Progenitor cell of endocrine pancreas (in vitro differentiated cells): ENCODE measurements at places on chromosomes 11 and 22.

DNA sequence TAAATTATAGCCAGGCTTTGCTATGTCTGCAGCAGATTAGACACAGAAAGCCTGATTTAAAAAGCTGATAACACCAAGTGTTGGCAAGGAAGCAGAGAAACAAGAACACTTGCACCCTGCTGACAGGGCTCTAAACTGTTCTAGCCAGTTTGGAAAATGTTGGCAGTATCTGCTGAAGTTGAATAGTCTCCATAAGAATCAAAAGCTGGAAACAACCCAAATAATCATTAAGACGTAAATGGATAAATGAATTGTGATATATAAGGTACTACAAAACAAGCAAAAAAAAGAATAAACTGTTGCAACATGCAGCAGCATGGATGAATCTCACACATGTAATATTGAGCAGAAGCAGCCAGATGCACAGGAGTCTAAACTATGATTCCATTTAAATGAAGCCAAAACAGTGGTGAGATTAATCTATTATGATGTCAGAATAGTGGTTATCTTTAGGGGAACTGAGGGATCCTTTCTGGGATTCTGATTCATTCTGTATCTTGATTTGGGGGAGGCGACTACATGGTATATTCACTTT lies 40.4 kb upstream of the ADORA2A start:
- DNase-seq: no peak

GRCh38 chr11:14766585-14766984 lies 123.0 kb downstream of the PDE3B start:
- no peak for DNase-seq

- no peak for DNase-seq
These were observed 4.9 kb upstream of the CCDC34 start for GRCh38 chr11:27367881-27368280.

GRCh38 chr11:101944923-101945322 lies 28.6 kb upstream of the ANGPTL5 start:
- DNase-seq: no peak

- DNase-seq: no peak
These were observed 9.4 kb upstream of the CASP12 start for GRCh38 chr11:104907521-104908185.

DNA sequence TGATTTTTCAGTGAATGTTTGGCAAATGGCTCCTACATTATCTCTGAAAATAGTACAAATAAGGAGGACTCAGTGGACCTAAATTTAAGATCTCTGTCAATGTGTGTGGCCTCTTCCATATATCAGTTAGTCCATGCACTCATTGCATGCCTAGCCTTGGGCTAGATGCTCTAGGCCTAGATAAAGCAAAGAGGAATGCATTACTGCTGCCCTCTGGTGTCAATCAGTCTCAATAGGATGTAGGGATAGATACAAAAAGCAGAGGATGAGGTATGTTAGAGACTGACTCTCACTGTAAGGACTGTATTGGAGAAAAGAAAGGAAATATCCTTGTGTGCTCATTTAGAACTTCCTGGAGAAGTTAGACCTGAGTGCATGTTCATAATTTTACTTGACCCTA lies 42.0 kb downstream of the MS4A2 start:
- no peak for DNase-seq

GRCh38 chr11:13883042-13883441 lies 79.5 kb upstream of the SPON1 start:
- DNase-seq: no peak

GRCh38 chr11:35496416-35496815 lies 29.0 kb downstream of the PAMR1 start:
- no peak for DNase-seq

GRCh38 chr11:118979434-118979833 lies 7.9 kb downstream of the FOXR1 start:
- no peak for DNase-seq

GRCh38 chr11:96139691-96140090 lies 203.3 kb downstream of the MAML2 start:
- DNase-seq: no peak

DNA sequence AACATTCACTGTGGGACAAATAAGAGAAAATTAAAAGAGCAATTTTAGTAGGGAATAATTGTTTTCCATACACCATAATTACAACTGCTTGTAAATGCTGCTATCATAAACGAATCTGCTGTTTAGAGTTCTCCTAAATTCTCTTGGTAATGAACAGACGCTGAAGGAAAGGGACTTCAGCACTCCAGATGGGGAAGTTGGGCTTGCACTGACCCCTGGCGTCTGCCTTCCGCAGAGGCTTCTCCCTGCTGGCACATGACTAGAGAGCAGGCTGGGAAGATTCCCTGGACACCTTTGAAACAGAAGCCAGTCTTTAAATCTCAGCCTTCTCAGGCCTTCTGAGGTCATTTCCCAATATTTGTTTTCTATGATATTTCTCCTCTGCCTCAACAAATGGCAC lies 84.1 kb downstream of the NXPE2 start:
- DNase-seq: peak; percentile 57

GRCh38 chr22:49997251-49997599 lies 15.3 kb downstream of the IL17REL start:
- DNase-seq: peak; percentile 9

DNA sequence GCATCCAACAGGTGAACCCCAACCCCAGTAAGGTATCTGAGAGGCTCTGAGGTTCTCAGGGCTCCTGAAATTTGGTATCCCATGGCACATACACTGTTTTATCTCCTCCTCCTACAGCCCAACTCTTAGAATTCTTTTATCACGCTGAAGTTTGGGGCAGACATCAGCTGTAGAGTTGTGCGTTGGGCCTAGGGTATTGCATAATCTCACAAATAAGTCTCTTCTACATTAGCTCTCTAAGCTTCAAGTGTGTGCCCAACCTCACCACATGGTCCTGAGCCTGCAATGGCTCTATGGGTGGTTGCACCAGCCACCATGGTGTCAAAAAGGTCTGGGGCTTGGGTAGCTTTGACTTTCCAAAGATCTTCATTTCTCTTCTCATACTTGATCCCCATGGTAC lies 603.0 kb downstream of the BUD13 start:
- DNase-seq: no peak

- DNase-seq: no peak
These were observed 445.1 kb upstream of the ISX start for GRCh38 chr22:34620832-34621231.

GRCh38 chr11:114158886-114159285 lies 99.4 kb downstream of the ZBTB16 start:
- DNase-seq: no peak

DNA sequence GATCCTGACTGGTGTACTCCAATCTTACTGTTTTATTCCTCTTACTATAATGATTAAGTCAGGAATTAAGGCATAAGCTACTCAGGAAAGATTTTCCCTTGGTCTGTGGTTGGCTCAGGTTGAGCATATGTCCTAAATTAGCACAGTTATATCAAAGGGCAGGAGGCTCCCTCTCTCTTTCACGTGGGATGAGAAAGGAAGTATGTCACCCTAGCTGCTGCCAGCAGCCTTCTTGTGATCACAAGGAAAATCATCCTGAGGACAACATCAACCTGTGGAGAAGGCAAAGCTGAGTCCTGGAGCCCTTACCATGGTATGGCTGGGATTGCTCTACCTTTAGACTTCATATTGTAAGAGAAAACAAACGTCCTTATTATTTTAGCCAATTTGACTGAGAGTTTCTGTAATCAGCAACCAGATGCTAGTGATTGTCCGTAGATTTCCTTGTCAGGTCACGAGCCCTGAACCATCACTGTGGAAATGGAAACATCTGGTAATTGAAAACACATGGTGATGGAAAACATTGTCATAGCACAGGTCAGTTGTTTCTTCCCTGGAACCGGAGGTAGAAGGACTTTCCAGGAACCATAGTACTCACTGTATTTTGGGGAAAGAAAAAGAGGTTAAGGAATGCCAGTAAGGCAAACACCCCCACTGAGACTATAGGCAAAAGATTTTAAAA lies 40.6 kb upstream of the DEUP1 start:
- DNase-seq: no peak

GRCh38 chr11:125069008-125069407 lies 5.9 kb downstream of the SLC37A2 start:
- DNase-seq: no peak

DNA sequence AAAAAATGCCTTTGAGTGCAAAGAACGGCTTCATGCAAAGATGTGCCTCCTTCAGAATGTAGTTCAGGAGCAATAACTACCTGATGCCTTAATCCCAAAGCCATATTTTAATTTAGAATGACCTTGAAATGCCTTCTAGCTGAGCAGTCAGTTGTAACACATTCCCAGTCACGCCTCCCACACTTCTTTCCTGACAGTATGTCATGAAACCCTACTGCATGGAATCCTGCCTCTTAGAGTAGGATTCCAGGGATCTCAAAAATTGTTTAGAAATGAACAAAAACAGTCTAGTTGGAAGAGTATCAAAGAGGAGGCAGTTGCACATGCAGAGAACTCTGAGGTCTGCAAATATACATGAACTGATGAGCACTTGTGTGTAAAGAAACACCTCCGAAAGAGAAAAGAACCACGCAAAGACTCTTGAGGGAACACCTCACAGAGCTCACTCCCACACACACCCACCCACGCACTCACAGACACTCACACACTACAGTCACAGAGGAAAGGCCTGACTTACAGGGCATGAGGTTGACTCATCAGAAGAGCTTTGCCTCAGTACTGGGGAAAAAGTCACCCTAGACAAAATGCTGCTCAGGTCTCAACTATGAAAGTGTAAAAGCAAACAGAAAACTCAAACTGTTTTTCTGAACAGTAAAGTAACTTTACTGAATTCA lies 77.4 kb downstream of the GGTLC2 start:
- no peak for DNase-seq

GRCh38 chr11:82756765-82757639 lies 23.3 kb upstream of the FAM181B start:
- DNase-seq: no peak

DNA sequence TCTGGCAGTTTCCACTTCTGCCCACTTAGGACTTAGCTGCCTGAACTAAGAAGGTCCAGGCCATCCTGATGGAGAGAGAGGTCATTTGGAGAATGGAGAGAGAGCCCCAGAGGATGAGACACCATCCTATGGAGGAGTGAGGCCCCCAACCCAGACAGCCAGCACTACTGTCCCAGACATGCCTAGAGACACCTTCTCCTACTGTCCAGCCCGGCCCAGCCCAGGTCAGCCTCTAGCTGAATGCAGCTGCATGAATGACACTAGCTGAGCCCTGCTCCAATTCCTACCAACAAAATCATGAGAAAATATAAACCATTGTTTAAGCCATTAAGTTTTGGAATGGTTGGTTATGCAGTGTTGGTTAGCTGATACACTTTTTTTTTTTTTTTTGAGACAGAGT lies 47.4 kb downstream of the APOL3 start:
- no peak for DNase-seq

- DNase-seq: no peak
These were observed 1.2 kb downstream of the MAJIN start for GRCh38 chr11:64970731-64971151.

DNA sequence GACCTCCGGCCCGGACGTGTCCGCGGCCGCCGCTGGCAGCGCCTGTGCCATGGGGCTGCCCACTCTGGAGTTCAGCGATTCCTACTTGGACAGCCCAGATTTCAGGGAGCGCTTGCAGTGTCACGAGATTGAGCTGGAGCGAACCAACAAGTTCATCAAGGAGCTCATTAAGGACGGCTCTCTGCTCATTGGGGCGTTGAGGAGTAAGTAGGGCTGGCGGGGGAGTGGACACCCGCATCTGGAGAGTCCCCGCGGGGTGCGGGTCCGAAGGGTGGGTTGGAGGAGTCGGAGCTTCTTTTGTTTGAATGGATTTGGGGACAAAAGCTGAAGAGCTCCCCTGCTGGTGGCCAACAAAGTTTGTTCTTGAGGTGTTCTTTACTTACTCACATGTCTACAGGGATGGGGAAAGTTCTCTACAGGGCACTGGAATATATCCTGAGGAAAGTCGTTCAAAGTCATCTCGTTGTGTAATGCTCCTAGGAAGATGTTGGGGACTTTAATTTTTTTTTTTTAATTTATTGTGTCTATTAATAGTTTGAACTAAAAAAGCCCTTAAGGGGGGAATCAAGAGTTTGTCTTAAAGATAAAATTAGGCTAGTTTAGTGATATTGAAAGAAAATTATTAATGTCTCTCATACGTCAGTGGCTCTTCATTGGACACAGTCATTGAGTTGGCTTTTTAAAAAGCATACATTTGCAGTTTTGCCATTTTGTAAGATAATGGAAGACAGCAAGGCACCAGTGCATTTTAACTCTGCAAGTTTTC lies 725 bp downstream of the ARHGAP42 start:
- DNase-seq: peak; percentile 36

DNA sequence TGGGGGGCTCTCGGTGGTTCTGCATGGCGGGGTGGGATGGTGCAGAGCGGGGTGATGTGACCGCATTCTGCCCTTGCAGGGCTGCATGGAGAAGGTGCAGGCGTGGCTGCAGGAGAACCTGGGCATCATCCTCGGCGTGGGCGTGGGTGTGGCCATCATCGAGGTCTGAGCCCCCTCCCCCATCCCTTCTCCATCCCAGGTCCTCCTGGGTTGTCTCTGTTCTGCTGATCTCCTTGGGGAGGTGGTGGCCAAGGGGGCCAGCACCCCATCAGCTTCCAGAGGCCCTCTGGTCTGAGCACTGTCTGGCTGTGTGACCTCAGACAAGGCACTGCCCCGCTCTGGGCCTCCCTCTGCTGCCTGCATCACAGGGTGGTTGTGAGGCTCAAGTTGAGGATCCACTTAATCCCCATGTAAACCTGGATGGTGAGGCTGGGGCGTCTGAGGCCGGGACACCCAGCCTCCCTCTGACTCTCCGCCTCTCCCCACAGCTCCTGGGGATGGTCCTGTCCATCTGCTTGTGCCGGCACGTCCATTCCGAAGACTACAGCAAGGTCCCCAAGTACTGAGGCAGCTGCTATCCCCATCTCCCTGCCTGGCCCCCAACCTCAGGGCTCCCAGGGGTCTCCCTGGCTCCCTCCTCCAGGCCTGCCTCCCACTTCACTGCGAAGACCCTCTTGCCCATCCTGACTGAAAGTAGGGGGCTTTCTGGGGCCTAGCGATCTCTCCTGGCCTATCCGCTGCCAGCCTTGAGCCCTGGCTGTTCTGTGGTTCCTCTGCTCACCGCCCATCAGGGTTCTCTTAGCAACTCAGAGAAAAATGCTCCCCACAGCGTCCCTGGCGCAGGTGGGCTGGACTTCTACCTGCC lies 53.3 kb downstream of the CD82 start:
- no peak for DNase-seq

- DNase-seq: no peak
These were observed 160.4 kb downstream of the INSC start for GRCh38 chr11:15275141-15275540.

GRCh38 chr11:83502041-83502440 lies 215.9 kb upstream of the CCDC90B start:
- DNase-seq: no peak

DNA sequence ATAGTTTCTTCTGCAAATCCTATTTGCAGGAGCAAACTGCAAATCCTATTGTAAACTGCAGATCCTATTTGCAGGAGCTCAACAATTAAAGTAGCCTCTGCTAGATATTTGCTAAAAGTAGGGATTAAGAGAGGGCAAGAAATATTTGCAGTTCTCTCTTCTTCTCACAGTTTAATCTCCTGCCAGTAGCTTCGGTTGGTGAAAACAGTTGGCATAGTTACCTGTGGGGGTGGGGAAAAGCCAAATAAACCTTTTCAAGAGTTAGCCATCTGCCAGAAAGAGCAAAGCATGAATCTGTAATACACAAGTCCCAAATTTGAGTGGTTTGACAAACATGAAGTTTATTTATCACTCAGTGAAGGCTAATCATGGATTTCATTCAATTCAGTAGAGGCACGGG lies 942.5 kb downstream of the JRKL start:
- DNase-seq: no peak

GRCh38 chr22:49930596-49931412 lies 12.4 kb downstream of the CRELD2 start:
- no peak for DNase-seq

GRCh38 chr11:8650401-8650990 lies 32.0 kb downstream of the TRIM66 start:
- DNase-seq: no peak
